Left lung (tissue), 14 donors: ENCODE measurements at places on chromosomes 4 and X.

GRCh38 chr4:16136311-16136710 lies 52.5 kb upstream of the PROM1 start:
- no peak for DNase-seq

- DNase-seq, result no peak
Observed at GRCh38 chr4:94890579-94890978, 132.8 kb downstream of the BMPR1B start.

GRCh38 chr4:38313175-38313574 lies 350.8 kb upstream of the KLF3 start:
- no peak for DNase-seq

GRCh38 chr4:15118292-15118691 lies 116.0 kb downstream of the CPEB2 start:
- DNase-seq, result no peak

DNA sequence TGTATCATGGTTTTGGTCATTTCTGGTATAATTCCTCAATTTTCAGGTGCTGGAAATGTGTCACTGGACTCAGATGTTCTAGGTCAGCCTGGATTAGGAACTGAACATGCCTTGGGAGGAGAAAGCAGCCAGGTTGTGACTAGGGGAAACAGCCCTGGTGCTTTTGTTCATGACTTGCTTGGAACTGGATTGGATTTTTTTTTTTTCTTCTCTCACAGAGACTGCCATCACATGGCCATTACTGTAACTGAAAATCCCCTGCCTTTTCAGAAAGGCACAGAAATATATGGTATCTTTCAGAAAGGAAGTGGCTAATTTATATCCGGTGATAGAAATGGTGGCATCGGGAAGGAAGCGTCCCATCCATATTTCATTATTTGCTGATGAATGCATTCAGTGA lies 34.6 kb downstream of the SEPTIN11 start:
- no peak for DNase-seq

DNA sequence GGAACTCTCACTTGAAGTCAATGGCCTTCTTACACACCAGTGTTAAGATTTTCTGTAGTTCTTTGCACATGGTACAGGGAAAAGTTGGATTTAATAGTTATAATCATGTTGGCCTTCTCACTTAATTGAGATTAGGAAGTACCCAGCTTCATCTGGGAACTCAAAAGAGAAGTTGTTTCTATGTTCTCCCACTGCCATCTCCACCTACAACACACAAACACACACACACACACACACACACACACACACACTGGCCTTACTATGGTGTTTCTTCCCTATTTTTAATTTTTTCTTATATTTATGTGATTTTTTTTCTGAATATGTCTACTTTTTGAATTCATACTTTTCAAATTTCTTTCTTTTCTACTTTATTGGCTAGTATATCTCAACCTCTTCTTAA lies 10.0 kb upstream of the CHIC2 start:
- no peak for DNase-seq

GRCh38 chrX:125205918-125206665 lies 113.6 kb upstream of the TEX13C start:
- DNase-seq, result no peak

DNA sequence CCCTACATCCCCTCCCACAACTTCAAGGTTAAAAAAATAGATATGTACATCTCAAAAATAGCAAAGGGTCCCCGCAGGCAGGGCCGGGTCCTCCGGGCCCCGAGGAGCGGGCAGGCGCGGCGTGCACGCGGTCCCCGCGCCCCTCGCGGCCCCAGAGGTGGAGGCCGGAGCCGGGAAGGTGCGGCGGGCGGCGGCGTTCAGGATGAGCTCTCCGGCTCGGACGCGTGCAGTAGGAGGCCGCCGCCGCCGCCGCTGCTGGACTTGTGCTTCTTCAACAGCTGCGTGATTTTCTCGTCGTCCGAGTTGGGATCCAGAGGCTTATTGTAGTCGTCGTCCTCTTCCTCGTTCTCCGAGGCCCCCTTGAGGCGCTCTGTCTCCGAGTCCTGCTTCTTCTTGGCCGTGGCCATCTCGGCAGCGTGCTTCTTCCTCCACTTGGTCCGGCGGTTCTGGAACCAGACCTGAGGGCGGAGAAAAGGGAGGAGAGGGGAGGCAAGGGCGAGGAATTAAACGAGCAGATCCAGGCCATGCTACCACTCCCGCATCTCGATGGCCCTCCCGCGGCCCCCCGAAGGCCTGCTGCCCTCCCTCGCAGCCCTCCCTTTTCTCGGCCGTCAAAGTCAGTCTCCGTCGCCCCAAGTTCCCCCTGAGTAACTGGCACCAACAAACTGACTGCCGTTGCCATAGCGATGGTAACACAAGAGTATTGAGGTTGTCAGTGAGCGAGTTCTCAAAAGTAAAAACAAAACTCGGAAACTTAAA lies 5.8 kb downstream of the NKX6-1 start:
- DNase-seq, result peak; percentile 77

DNA sequence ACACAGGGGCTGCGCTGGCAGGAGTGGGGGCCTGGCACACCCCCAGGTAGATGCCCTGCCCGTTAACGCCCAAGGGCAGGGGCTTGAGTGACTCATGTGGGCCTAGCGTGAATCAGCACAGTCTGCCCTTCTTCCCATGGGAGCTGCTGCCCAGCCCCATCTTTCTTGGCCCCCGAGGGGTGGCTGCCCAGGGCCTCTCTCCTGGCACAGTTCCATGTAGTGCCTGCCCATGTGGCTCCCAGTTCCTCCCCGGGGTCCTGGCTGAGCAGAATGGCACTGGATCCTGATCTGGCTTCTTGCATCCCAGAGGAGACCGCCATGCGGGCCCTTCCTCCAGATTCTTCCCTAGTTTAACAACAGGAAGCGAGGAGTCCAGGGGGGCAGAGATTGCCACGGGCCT lies 2.1 kb upstream of the AVPR2 start:
- no peak for DNase-seq

GRCh38 chr4:36997727-36998126 lies 246.8 kb upstream of the NWD2 start:
- DNase-seq, result no peak

- no peak for DNase-seq
Observed at GRCh38 chrX:51878056-51878455, 15.4 kb upstream of the MAGED1 start.

DNA sequence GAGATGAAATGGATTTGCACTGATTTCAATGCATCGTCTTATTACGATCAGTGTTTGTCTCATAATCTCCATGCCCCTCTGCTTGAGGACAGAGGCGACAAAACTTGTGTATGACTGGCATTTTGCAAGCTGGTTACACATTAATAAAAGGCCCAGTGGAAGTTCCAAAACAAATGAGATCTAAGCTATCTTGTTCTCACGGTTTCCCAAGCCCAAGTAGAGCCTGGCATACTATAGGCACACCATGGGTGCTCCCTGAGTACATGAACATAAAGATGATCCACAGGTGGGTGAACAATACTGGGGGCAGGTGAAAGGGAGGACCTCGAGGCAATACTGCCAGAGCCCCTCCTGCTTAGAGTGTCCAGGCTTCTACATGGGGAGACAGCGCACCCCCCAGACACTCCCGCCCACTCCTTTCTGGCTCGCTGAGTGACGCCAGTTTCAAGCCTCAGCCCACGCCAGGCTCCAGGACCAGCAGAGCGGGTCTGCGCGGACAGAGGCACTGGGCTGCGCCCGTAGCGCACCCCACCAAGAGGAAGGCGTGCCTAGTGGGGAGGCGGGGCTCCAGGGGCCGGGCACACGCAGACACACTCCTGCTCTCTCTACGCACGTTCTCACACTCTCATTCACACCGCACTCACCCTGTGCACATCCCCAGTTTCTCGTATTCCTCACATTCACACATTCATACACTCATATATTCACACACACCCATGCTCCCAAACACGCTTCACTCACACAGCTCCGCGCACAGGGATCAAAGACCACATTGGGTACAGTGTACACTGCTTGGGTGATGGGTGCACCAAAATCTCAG lies 8.9 kb upstream of the GSX2 start:
- DNase-seq, result peak; percentile 41

GRCh38 chrX:31233941-31234496 lies 162.2 kb upstream of the FTHL17 start:
- no peak for DNase-seq

GRCh38 chr4:173367946-173368345 lies 2.8 kb upstream of the SAP30 start:
- DNase-seq, result no peak

DNA sequence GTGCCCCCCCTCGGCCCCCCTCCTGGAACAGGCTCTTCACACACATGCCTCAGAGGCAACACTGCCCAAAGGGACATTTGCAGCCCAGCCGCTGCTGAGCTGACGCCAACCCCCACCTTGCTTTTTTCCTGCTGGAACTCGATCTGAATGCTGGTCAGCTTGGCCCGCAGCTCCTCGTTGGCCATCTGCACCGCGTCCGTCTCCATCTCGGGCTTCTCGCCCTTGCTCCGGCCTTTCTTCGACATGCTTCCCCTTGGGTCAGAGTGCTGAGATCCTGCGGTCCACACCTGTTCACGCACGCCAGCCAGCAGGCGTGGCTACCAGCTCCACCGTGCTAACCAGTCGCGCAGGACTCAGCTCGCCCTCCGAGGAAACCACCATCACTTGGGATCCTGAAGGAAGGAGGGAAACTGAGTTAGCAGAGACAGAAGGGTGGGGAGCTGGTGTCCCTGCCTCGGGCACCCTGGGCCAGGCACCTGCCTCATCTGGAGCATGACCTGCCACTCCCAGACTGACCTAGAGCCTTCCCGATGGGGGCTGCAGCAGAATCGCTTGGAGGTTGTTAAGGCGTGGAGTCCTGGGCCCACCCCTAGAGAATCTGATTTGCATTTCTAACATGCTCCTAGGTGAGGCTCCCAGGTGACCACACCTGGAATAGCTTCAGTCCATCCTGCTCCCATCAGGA lies 87.6 kb downstream of the JAKMIP1 start:
- no peak for DNase-seq

GRCh38 chrX:15525664-15526416 lies 25.2 kb downstream of the BMX start:
- DNase-seq, result no peak

DNA sequence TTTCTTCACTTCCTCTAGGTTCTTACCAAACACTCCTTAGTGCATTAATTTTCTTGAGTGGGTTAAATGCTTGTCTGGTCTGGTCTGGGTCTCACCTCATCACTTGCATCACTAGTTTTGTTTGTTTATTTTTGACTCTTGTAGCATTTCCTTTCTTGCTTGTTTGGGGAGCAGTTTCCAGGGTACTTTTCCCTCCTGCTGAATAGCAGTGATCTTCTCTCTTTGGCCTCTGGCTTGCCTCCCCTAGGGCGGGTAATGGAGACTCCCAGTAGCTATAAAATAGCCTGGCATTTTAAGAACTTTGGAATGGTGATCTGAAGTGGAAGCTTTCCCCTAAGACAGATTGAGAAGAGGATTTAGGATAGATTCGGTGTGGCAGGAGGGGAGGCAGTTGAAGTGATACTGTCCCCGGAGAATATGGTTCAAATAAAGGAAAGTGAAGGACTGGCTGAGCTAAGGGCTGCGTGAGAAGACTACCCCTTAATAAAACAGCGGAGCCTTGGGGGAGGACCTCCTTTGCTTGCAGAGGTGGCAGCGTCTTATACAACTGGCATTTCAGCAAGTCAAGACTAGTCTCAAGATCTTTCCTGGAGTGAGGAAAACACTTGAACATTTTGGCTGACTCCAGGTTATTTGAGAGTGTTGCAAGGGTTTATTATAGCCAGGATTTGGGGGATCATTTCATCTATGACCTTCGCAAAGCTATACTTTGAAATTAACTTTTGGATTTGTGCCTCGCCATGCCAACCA lies 190.6 kb downstream of the FRAS1 start:
- DNase-seq, result peak; percentile 40

DNA sequence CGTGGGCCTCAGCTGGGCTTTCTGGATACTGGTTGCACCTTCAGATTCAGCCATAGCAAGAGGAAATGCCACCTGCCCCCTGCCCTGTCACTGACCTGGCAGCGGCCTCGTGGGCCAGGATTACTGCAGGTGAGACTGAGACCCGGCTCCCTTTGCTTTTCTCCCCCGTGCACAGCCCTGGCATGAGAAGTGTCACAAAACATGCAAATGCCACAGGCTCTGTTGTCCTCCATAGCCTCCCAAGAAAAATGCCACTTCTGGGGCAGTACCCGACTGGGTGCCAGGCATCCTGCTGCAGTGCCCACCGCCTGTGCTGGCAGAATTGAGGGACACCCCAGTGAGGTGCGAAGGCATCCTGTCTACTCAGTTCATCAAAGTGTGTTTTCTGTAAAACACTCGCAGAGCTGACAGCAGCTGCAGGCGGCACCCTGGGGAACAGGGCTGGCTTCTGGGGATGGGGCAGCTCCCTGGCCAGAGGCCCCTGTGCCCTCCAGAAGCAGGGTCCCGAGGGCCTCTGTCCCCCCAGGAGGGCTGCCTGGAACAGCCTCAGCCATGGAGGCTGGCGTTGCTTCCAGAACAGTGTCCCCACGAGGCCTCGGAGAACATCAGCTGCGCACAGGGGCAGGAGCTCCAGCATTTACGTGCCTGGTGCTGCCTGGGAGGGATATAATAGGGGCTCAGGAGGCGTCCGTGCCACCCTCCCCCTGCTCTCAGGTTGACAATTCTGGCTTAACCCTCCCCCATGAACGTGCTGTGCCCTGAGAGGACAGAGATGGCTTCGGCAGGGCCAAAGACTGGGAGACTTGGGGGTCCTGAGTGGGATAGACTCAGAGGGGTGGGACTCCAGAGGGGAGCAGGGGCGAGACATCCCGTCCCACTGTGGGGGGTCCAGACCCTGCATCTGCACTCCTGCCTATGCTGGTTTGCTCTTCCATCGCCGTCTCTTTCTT lies 99.5 kb upstream of the NKX1-1 start:
- peak; percentile 72 for DNase-seq

- DNase-seq, result no peak
Observed at GRCh38 chr4:81698538-81699296, 227.0 kb upstream of the RASGEF1B start.

GRCh38 chr4:8227771-8228318 lies 28.8 kb downstream of the SH3TC1 start:
- no peak for DNase-seq

- DNase-seq, result no peak
Observed at GRCh38 chrX:9369802-9370291, 95.0 kb upstream of the TBL1X start.

DNA sequence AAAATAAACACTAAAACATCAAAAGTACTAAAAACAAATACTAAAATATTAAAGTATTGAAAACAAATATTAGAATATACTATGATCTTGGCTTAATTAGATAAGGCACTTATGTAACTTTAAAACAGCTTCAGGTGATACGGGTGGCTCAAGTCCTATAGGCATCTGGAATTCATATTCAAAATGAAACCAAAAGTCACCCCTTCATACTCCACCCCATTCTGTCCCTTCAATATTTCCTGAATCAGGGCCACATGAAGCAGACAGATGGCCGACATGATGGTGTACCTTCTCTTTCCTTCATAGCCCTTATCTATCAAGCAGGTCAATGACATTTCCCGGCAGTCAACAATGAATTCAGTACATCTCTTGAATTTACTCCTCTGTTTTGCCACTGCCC lies 71.9 kb upstream of the MAGEB10 start:
- DNase-seq, result no peak

DNA sequence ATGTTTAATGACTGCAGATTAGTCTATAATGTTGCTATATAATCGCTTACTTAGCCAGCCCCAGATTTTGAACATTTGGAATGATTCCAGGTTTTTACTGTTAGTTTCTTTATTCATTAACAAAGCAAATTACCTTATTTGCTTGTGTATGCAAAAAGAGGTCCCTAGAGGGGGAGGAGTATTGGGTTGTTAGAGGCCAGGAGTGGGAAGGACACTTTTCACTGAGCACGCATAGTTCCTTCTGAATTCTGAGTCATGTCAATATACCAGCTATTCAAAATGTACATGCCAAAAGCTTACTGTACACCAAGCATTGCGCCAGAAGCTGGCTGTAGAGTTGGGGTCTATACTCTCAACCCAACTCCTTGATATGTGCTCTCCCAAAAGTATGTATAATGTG lies 5.1 kb upstream of the DGAT2L6 start:
- no peak for DNase-seq

- no peak for DNase-seq
Observed at GRCh38 chrX:9832811-9833210, 46.6 kb downstream of the SHROOM2 start.
